Heart left ventricle (tissue), 16 donors: ENCODE measurements at places on chromosomes 1 and 21.

- no peak for DNase-seq
Observed at GRCh38 chr1:167251472-167251871, 30.8 kb downstream of the POU2F1 start.

- peak; percentile 77 for DNase-seq
Observed at GRCh38 chr1:12591267-12591938, 26.6 kb downstream of the DHRS3 start.

DNA sequence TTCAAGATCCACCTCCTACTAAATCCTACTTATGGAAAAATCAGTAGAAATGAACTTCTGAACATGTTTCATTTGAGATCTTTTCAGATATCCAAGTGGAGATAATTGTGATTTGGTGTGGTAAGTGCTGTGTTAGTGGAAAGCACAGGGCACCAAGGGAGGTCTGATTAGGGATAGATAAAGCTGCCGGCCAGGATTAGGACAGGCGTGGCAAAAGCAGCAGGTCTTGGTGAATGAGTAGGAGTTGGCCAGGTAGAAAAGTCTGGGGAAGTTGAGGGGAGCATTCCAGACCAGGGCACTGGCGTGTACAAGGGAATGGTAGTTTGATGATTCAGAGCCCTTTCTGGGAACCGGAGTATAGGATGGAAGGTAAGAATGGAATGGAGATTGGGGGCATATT lies 47.8 kb downstream of the AZIN2 start:
- no peak for DNase-seq

DNA sequence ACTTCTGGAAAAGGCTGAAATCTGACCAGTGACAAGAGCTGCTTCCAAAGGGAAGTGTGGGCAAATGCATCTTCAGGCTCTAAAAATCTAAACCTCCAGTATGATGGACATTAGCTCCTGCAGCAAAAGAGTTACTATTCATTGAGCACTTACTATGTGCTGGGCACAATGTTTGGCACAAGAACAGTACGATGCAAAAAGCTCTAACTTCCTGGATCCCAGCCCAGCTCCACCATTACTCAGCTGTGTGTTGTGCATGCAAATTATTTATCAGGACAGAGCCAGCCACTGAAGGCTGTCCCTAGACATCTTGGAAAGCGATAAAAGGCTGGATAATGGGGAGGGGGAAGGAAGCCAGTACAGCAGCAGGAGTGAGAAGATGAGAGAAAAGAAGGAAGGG lies 143.5 kb downstream of the ELAVL4 start:
- no peak for DNase-seq

- DNase-seq, result peak; percentile 73
Observed at GRCh38 chr1:56820755-56821461, 1.7 kb upstream of the FYB2 start.

DNA sequence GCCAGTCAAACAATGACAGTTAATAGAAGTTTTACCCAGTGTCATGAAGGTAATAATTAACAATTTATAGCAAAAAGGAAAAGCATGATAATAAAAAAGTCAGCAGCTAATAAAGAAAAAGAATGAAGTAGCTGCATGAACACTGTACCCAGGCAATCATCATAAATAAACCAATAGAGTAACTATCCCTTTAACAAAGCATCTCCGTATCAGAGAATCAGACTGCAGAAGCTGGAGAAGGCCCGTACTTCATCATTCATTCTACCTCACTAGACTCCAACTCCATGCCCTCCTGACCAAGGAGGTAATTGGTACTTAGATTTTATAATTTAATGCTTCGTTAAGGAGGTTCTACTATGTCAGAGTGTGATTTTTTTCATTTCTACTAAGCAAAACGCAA lies 140.5 kb downstream of the NEGR1 start:
- DNase-seq, result no peak

DNA sequence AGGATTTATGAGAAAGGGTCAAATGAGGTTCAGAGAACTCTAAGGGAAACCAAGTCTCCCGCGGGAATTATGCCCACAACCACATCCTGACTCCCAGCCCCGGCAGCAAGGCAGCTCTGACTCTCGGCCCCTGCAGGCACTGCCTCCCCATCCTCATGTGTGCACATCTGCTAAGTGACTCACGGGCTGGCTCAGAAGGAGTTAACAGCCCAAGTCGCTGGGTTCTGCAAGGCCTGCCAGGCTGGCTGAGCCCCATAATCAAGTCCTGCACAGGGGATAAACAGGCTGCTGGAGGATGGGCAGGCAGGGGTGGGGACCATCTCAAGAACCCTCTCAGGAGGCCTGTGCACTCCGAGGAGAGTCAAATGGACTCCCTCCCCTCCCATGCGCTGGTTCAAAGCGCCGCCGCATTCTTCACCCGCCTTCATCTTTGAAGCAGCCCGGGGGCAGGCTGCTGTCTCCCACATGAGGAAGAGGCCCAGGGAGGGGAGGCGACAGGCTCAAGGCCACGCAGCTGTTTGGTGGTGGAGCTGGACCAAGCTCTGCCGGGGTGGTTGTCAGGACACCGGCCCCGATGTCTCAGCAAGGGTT lies 344.3 kb downstream of the MATN1 start:
- no peak for DNase-seq

GRCh38 chr1:67019600-67020136 lies 34.3 kb downstream of the SLC35D1 start:
- no peak for DNase-seq

DNA sequence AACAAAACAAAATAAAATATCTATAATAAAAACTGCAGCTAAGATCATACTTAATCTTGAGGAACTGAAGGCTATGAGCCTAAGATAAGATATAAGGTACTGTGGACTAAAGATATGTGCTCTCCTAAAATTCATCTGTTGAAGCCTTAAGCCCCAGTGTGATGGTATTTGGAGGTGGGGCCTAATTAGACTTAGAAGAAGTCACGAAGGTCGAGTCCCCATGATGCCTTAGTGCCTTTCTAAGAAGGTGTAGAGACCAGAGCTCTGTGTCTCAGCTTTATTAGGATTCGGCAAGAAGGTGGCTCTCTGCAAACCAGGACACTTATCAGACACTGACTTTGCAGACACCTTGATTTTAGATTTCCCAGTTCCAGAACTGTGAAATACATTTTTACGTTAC lies 622.0 kb upstream of the BRINP3 start:
- DNase-seq, result no peak

DNA sequence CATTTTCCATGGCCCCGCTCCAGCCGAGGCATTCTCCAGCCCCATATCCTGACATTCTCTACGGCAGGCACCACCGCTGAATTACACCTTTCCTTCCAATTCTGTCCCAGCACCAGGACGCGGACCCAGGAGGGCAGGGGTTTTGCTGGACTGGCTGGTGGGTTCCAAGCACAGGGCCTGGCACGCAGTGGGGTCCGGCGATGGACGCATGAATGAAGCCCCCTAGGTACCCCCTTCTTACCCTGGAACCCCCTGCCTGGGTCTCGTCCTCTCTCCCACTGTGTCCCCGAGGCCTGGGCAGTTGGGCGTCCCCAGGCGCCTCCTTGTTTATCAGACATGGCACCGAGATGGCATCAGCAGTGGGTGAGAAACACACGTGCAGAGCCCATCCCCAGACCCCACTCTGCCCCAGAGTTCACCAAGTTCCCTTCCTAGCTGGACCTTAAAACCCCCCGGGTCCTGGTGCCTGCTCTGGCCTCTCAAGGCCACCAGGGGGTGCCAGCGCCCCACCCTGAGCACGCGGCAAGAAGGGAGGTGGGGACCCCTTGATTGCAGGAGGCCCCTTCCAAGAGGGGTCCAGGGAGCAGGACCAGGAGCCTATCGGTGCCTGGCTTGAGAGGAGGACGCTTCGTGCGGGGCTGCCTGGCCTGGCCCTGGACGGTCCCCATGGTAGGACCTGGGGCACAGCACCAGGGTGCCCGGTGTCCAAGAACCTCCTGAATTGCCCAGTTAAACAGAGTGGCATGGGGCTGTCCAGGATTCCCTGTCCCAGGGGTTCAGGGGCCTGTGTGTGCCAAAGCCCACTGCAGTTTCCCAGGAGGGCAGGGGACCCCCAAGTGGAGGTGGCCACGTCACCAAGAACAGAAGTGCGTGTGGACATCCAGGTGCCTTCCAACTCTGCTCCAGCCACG lies 46.1 kb downstream of the MEGF6 start:
- DNase-seq, result no peak

- DNase-seq, result no peak
Observed at GRCh38 chr1:61268546-61269240, 186.3 kb downstream of the NFIA start.

- DNase-seq, result peak; percentile 75
Observed at GRCh38 chr1:86503406-86504136, 34.8 kb downstream of the CLCA1 start.

DNA sequence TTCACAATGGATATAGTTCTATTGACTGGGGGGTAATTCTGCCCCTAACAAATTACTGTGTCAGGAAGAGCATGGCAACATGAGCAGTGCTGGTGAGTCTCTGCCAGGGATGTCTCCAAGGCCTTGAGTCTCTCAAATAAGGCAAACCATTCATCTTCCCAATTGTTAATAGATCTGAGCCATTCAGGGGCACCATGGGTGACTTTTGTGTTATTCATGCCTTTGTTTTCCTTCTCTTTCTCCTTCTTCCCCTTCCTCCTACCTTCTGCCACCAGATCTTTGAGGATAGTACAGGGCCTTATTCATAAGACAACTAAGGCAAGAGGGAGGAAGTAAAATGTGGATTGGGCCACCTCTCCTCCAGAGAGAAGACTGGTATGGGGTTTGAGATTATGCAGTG lies at the start of gene RGSL1:
Gene RGSL1, plus strand, starts transcription at position 60 of the 400 bp plus-strand sequence. Its CDS starts 20 bp downstream, at position 80.
- no peak for DNase-seq

GRCh38 chr1:2259668-2260402 lies 31.7 kb downstream of the SKI start:
- peak; percentile 19 for DNase-seq

DNA sequence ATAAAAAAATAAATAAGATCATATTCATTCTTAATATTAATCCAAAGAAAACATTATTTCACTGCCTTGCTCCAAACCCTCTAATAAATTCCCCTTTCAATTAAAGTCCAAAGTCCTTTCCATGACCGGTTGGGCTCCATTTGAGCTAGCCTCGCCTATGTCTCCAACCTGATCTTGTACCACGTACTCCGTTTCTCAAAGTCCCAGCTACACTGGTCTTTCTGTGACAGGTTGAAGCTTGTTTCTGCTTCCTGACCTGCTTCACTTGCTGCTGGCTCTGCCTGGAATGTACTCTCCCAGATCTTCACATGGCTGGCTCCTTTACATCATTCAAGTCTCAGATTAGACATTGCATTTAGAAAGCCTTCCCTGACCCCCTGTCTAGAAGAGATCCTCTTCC lies 16.4 kb downstream of the RPL5 start:
- no peak for DNase-seq

DNA sequence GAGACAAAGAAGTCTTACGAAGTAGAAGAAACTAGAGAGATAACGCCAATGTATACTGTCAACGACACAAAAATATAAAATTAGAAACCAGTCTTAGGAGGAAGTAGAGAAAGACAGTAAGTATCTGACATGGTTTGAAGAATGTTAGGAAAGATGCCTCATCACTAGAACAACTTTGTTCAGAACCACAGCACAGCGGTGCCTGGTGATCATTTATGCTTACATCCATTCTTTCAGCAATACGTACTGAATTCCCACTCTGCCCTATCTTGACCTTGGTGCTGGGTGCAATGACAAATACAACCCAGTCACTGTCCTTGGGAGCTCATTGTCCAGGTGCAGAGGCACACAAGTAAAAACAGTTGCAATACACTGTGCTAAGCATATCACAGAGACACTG lies 104.4 kb downstream of the TM2D1 start:
- DNase-seq, result no peak

- DNase-seq, result no peak
Observed at GRCh38 chr21:36388835-36389234, 3.6 kb downstream of the CHAF1B start.

DNA sequence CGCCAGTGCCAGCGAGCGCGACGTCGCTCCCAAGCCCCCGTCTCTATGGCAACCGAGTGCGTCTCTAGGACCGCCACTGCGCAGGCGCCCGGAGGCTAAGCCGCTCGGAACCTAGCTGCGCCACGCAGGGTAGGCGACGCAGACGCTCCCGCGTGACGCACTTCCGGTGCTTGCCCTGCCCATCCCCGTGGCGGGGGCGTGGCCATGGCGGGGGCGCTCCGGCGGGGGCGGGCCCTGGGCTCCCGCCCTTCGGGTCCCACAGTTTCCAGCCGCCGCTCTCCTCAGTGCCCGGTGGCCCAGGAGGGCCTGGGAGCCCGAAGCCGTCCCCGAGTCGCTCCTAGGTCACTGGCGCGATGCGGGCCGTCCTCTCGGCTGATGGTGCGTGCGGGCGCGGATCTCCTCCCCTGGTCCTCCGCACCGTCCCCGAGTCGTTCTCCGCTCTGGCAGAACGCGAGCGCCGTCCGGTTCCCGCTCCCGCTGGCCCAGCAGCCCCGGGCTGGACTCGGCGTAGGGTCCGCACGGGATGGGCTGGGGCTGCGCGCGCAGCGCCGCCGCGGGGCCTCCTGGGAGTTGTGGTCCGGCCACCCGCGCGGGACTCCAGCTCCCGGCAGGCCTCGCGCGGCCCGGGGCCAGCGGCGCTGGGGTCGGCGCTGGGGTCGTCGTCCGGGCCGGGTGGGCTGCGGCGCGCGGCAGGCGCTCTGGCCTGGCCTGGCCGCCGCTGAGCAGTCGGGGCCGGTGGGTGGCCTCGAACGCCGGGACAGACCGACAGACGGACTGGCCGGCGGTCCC lies at the start of gene MIB2:
Gene MIB2, plus strand, starts transcription at position 245 of the 789 bp plus-strand sequence. CDS start 7,953 bp downstream, outside the sequence.
- DNase-seq, result peak; percentile 99

DNA sequence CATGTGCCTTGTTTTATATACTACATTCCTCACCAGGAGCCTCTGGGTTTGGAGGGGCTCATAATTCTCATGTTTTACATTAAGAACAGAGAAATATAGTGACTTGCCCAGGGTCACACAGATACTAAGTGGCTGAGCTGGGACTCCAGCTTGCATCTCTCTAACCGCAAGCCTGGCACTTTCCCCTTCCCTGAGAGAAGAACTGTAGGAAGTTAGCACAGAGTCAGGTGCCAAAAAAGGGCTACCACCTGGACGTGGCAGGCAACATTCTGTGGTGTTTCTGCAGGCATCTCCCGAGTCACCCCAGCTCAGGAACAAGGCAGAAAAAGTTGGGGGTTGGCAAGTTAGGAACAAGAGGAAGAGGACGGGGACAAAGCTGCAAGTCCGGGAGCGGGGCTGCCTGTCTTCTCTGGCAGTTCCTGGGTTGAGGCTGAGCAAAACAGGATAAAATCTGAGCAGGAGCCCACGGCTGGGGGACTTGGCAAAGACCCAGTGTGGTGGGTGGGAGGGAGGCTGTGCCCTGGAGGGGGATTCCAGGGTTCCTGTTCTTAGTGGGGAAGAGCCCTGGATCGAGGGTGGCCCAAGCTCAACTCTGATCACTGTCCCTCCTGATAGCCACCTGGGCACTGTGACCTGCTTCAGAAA lies 9.8 kb downstream of the PLA2G5 start:
- no peak for DNase-seq
